ENCODE measurements at places on chromosomes 4 and X. TPM values are rescaled to one million over a fixed set of nuclear protein-coding genes. Genes with fewer than 3 reads are reported as not detected.

The TMPRSS11E gene
- not detected for total RNA-seq

The SETD7 gene
- total RNA-seq = 82.5 TPM

The ARSJ gene
- total RNA-seq = 32.2 TPM

The PRDM8 gene
- total RNA-seq = 4.4 TPM

The TACR3 gene
- not detected for total RNA-seq

The FHIP1A gene
- total RNA-seq = 0.11 TPM

The KCNIP4 gene
- total RNA-seq = not detected

The GSX2 gene
- total RNA-seq = not detected

Data from GM23248 (cell line).